ENCODE measurements at places on chromosomes 12 and 14.

DNA sequence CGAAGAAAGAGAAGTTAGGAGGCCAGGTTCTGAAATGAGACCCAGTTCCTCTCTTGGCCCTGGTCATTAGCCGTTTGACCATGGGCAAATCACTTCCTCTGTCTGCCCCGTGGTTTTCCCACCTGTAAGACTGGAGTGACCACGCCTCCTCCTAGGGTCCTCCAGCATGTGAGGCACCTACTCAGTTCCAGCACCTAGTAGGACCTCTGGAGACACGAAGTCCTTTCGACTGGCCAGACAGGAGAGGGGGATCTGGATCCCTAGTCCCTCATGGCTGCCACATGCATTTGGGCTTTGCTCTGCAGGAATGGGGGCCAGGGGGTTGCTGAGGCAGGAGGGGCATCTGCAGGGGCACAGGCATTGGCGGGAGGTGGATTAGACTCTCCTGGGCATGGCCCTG lies 16.3 kb downstream of the TRPV4 start:
- DNase-seq: no peak

DNA sequence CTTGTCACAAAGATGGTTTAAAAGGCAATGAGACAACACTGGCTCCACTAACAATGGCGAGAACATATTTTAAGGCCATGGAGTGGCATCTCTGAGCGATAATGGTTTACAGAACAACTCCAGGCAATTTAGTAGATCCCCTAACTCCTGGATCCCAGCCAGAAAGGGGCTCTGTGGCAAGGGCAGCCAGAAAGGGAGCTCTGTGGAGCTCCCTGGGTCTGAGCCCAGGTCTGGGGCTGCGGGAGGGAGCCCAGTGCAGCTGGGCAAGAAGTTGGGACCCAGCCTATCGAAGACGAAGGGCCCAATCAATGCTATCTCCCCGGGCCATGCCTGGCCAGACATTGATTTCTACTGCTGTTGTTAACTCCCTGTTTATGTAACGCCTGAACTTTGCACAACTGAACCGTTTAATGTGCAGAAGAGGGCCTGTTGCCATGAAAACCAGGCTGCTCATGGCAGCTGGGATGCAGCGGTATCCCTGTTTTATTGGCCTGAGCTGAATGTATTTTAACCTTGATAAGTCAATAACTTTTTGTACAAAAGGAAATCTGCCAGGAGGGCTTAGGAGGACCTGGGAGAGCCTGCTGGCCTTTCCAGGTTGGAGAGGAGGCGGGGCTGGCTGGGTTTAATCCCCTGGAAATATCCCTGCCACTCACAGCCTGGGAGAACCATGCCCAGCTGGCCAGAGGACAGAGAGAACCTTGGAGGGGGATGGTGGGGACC lies 6.7 kb upstream of the FAM222A start:
- DNase-seq: no peak

GRCh38 chr14:58944343-58944967 lies 244.0 kb upstream of the DAAM1 start:
- no peak for DNase-seq

DNA sequence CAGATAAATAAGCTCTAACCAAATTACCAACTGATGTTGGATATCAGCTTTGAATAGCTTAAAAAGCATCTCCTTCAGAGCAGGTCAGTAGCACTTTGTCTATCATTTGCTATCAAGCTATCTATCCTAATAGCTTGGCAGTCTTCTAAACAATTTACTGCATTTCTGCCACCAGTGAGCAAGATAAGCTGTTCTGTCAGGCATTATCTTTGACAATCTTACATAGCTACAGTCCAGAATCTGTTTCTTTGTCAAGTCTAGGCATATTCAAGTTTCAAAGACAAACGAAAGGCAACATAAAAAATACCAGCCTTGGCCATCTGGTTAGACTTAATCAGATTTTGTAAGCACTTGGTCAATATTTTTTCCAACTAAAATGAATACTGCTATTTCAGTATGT lies 5.6 kb downstream of the ARMH4 start:
- DNase-seq: no peak

DNA sequence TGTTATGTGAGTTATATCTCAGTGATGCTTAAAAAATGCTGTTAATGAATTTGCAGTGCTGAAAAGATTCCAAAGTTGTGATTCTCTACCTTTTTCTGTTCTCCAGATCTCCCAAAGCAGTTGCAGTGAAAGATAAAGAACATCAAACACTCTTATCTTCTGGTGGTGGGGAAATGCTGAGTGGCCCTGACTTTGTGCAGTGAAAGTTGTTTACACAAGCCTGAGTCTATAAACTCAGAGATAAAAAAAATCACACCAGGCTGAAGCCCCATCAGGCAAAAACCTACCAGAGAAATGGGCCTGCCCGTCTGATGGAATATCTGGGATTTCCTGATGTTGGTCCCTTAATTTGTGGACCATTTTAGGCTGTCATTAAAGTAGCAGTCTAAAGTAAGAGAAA lies 46.1 kb downstream of the RASSF3 start:
- no peak for DNase-seq

GRCh38 chr12:93085383-93086287 lies 156.5 kb upstream of the EEA1 start:
- DNase-seq: no peak

GRCh38 chr14:75306927-75307699 lies 28.5 kb downstream of the FOS start:
- DNase-seq: no peak

Measured in fibroblast of upper back skin (primary cell).